ENCODE measurements at places on chromosomes 3 and 15. TPM values are rescaled to one million over a fixed set of nuclear protein-coding genes. Genes with fewer than 3 reads are reported as not detected.

The SLC6A11 gene
- total RNA-seq, result 0.35 TPM

The ZNF80 gene
- total RNA-seq, result not detected

The GABRR3 gene
- total RNA-seq, result not detected

The PP2D1 gene
- not detected for total RNA-seq

The PPP1R14D gene
- not detected for total RNA-seq

The MED12L gene
- 0.05 TPM for total RNA-seq

The GLDN gene
- not detected for total RNA-seq

The SYNPR gene
- total RNA-seq, result not detected

The GNAT1 gene
- 0.35 TPM for total RNA-seq

The SNTN gene
- total RNA-seq, result not detected

The P3H2 gene
- 5.4 TPM for total RNA-seq

The ACTC1 gene
- not detected for total RNA-seq

The CYP8B1 gene
- total RNA-seq, result not detected

The MAPKAPK3 gene
- 76.5 TPM for total RNA-seq

The CCDC191 gene
- 1.8 TPM for total RNA-seq

The SLC30A4 gene
- total RNA-seq, result 3.8 TPM

The GALNT15 gene
- 0.42 TPM for total RNA-seq

The INKA1 gene
- 21.7 TPM for total RNA-seq

The CCR3 gene
- not detected for total RNA-seq

The LMAN1L gene
- not detected for total RNA-seq

The TMEM212 gene
- total RNA-seq, result not detected

The OR5K2 gene
- total RNA-seq, result not detected

The TRPM1 gene
- total RNA-seq, result 0.07 TPM

The CPOX gene
- 50.1 TPM for total RNA-seq

The SI gene
- not detected for total RNA-seq

The NR1I2 gene
- total RNA-seq, result not detected

The EPHA3 gene
- not detected for total RNA-seq

The CELF6 gene
- total RNA-seq, result not detected

The MYLK gene
- total RNA-seq, result 6.5 TPM

The PRR23A gene
- not detected for total RNA-seq

The LINGO1 gene
- not detected for total RNA-seq

The RUBCN gene
- total RNA-seq, result 23.8 TPM

The GRIP2 gene
- 0.28 TPM for total RNA-seq

Measured in airway epithelial cell (primary cell).